Hypothalamus (tissue), 51 donors: ENCODE measurements at places on chromosomes 3 and 15.

- no peak for DNase-seq
Measured at GRCh38 chr3:100650651-100651619, 41.5 kb downstream of the ADGRG7 start.

- no peak for DNase-seq
Measured at GRCh38 chr3:43923104-43923882, 232.6 kb downstream of the ABHD5 start.

DNA sequence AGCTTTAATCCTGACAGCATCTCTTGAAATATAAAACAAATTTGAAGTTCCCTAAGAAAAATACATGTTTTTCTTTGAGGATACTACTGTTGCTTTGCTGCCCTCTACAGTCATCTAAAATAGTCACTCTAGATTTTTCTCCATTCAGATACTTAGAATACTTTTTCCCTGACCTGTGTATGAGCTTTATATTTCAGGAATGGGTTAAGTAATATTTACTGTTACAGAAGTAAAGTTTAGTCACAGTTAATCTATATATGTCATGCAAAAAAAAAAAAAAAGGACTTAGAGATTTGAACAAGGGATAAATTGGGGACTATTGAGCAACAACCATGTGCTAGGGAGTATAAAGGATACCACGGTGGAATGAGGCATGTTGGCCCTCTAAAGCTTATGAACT lies 8.8 kb downstream of the NECTIN3 start:
- no peak for DNase-seq

DNA sequence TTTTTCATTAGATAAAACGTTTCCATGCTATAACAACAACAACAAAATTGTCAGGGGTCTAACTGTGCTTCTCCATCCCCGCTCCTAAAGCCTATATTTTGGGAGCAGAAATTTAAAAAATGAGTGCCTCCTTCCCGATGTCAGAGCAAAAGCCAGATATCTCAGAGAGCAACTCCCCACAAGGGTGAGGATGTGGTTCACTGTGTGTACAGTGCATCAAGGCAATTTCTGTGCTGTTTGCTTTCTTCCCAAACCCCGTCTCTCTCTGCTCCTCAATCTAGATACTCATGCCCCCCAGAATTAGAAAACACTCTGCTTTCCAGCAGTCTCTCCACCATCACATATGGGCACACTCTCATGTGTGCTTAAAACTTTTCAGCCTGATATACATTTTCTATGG lies 76.7 kb upstream of the MBNL1 start:
- no peak for DNase-seq

DNA sequence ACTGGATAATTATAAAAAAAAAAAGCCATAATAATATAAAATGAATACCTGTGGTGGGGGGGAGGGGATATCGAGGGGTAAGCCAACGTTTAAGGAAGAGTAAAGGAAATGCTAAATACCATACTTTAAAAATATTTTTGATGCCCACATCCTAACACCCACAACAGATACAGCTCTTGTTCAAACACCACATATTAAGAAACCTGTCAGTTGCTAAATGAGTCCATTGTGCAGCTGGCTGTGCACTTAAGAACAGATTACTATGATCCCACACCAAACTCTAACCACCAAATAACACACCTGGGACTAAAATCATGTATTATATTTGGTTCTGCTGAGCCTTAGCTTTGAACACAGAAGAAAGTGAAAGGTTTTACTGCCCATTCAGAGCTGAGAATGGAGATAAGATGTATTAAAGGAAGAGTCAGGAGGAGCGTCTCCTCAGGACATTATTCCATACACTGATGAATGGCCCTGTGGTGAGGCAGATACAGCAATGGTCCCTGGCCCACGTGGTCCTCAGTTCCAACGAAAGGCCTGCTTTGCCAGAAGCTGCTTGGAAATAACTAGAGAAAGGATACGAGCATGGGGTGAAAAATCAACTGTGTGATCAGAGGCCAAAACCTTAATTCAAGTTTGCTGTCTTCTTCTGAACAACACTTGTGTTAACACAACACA lies 515.4 kb downstream of the FOXP1 start:
- DNase-seq: no peak

GRCh38 chr3:37956723-37957538 lies 33.7 kb upstream of the VILL start:
- no peak for DNase-seq

- no peak for DNase-seq
Measured at GRCh38 chr3:16311960-16312451, 47.0 kb downstream of the OXNAD1 start.

- no peak for DNase-seq
Measured at GRCh38 chr3:141877911-141878310, 1.5 kb downstream of the ATP1B3 start.

- no peak for DNase-seq
Measured at GRCh38 chr3:173599673-173600072, 202.1 kb downstream of the NLGN1 start.

DNA sequence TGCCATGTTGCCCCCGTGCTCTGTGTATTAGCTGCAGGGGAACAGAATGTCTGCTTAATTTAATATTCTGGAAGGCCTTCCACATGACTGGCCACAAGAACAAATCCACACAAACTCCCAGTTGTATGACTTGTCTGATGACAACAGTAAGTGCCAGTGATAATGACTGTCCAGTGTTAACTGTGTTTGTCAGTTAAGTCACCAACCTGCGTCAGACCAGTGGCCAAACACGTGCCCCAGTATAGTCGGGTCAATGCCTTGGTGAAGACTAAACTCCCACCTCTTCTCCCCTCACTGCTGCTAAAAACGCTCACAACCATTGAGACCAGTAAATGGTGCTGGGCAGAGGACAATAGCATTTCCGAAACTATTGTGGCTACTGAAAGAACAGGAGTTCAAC lies 9.8 kb upstream of the ATP13A5 start:
- DNase-seq: no peak

- no peak for DNase-seq
Measured at GRCh38 chr3:157624801-157625200, 121.6 kb upstream of the VEPH1 start.

DNA sequence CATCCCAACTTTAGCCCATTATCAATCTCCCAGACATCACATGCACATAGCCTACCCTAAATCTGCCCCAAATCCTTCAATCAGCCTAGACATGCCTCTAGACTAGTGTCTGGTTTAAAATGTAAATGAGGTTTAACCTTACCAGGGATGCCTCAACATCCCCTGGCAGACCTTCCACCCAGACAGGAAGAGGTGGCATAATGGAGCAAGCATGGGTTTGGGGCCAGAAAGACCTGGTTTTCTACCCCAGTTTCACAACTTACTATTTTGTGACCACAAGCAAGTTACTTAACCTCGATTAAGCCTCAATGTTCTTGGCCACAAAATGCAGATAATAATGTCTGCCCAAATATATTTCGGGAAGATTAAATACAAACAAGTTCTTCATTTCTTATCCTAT lies 28.3 kb upstream of the THBS1 start:
- no peak for DNase-seq

DNA sequence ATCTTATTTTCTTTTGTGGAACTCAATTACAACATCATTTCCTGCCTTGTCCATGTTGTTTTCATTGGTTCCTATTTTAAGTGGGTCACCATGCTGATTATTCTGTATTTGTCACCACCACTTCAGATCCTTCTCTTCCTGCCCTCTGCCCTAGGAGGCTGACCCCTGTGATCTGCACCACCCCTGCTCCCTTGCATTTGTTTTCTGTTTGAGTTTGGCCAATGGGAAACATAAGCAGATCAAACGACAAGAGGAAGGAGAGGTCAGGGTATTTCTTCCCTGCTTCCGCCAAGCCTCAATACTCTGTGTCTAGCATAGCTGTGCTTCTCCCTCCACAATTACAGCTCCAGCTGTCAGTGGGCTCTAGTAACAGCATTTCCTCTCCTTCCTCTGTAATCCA lies 71.6 kb downstream of the IMPG2 start:
- DNase-seq: no peak

- peak; percentile 83 for DNase-seq
Measured at GRCh38 chr15:74614744-74615507, 710 bp upstream of the CLK3 start.

GRCh38 chr3:94167796-94168195 lies 104.9 kb downstream of the NSUN3 start:
- DNase-seq: no peak

- DNase-seq: no peak
Measured at GRCh38 chr3:161042023-161042501, 63.1 kb downstream of the B3GALNT1 start.

DNA sequence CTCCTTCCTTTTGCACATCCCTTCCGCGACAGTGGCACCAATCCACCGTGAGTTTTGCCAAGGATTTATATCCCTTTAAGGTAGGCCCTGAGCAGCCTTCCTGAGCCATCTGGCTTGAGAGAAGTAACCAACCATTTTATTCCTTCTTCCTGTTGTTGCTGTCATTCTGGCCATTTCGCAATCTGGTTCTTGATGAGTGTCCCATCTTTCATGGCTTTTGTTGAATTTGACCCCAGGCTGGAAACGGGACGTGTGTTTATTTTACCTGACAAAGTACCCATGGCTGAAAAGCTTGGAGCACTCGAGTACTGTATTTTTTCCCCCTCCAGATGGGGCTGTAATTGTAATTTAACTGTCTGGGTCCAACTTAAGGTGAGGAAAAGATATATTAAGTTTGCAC lies 173.4 kb downstream of the WNT5A start:
- DNase-seq: no peak

DNA sequence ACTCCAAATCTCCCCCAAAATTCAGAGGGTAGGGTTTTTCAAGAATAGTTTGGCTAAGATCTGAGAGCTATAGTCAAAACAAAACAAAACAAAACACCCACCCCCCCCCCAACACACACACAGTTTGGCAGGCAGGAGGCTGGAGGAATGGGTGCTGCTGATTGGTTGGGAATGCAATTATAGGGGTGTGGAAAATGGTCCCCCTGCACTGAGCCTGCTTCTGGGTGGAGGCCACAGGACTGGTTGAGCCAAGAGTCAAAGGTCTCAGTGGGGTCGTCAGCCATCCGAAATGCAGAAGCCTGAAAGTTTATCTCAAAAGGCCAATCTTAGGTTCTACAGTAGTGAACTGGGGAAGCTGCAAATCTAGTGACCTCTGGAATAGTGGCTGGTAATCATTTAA lies 2.5 kb upstream of the HACD2 start:
- no peak for DNase-seq

DNA sequence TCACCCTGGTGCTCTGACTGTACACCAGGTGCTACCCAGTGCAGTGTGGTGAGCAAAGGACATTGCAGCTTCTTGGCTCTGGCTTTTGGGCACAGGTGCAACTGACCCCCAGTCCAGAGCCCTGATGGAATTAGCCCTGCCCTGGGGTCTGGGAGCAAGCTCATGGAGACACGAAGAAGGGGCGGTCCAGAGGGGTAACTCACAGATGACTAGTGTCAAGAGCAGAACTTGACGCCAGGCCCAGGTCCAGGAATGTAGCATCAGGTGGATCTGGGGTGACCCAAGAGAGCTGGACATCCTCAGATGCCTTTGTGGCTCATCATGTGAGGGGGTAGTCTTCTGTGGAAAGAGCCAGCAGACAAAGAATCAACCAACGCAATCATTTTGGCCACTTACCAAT lies 88.9 kb downstream of the ASB7 start:
- no peak for DNase-seq

GRCh38 chr3:13194285-13195209 lies 121.3 kb upstream of the IQSEC1 start:
- DNase-seq: no peak

DNA sequence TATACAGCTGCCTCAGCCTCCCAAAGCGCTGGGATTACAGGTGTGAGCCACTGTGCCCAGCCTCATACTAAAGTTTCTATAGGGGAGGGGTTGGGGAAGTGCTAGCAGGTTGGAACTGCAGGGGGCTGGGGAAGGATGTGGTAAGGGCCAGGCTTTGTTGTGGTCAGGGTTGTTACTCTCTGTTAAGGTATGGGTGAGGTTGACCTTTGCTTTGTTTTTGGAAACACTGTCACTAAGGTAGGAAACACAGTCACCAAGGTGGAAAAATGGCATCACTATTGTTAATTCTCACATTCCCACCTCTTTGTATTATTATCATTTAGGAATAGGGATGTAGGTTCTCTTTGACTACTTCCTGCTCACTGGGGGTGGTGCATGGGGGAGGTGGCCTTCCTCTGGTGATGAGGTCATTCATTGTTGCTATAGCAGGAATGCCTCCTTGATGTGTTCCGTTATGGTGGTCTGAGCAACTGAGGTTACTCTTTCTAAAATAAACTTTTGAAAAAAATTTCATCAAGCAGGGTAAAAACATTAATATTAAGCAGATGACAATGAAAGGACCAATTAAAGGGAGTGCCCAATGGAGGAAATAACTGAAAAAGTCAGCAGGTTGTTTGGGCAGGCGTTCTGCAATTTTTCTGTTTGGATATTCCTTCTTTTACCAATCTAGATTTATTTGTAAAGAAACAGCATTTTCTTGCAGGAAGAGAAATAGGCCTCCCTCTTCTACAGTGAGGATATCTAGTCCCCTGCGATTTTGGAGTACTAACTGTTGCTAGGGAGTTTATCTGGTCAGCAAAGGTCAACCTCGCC lies 150.5 kb downstream of the WDR76 start:
- no peak for DNase-seq

GRCh38 chr3:63911509-63911872 lies 692 bp downstream of the SCAANT1 start:
- no peak for DNase-seq

DNA sequence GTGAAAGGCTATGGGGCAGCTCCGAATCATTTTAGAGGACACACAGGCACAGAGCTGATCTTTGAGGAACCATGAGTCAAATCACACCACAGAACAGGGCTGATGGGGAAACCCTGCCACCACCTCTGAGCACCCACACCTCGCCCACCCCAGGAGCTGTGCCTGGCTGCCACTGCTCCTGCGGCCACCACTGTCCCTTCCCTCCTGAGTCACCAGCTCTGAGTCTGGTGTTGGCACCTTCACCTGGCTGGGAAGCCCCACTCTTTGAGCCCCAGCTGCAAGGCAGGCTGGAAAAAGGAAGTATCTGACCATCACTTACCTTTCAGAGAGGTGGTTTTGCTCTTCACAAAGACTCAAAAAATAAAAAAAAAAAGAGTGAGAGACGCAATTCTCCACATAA lies 63.6 kb upstream of the MEF2A start:
- no peak for DNase-seq

- DNase-seq: no peak
Measured at GRCh38 chr15:98823012-98823458, 174.7 kb downstream of the IGF1R start.

GRCh38 chr15:51726302-51727073 lies 11.0 kb downstream of the LYSMD2 start:
- DNase-seq: no peak

DNA sequence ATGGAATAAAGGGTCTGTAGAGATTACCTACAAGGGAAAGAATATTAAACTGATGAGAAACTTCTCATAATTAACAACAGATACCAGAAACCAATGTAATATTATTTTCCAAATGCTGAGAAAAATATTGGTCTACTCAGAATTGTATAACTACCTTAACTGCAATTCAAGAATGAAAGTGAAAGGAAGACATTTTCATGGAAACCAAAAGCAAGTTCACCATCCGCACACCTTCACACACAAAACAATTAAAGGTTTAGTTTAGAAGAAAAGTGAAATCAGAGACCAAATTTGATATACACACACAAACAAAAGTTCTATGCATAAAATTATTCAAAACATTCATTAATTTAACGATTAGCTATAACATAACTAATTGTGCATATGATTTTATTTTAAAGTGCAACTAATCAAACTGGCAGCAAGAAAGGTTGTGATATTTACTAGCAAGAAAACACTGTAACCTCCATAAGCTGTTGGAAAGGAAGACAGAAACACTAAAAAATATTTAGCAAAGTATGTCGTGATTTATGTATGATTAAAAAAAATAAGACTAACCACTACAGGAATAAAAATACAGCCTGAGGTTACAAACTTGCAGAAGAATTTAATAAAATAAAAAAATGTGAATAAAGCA lies 395.5 kb downstream of the FGF12 start:
- DNase-seq: no peak

GRCh38 chr15:83899670-83900069 lies 245.7 kb downstream of the ADAMTSL3 start:
- no peak for DNase-seq
